ENCODE measurements at places on chromosomes 5 and 9.

DNA sequence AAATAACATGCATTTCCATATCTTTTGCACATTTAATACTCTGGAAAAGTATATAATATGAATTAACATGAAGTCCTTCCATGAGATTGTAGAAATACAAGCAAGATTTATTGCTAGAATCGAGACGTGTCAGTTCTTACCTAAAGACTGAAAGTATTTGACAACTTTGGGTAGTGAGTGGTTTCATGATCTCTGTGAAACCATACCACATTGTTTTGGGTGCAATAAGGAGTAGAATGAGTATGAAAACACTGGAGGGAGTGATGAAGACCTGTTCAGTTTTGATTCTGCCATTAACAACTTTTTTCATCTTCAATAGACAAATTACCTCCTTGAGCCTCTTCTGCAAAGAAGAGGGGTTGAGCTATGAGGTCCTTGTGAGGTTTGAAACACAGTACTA is 133.7 kb downstream of the NUDT12 start:
- no peak for DNase-seq

- DNase-seq = no peak
Observed at GRCh38 chr5:54313311-54314270, 3.2 kb upstream of the ARL15 start.

DNA sequence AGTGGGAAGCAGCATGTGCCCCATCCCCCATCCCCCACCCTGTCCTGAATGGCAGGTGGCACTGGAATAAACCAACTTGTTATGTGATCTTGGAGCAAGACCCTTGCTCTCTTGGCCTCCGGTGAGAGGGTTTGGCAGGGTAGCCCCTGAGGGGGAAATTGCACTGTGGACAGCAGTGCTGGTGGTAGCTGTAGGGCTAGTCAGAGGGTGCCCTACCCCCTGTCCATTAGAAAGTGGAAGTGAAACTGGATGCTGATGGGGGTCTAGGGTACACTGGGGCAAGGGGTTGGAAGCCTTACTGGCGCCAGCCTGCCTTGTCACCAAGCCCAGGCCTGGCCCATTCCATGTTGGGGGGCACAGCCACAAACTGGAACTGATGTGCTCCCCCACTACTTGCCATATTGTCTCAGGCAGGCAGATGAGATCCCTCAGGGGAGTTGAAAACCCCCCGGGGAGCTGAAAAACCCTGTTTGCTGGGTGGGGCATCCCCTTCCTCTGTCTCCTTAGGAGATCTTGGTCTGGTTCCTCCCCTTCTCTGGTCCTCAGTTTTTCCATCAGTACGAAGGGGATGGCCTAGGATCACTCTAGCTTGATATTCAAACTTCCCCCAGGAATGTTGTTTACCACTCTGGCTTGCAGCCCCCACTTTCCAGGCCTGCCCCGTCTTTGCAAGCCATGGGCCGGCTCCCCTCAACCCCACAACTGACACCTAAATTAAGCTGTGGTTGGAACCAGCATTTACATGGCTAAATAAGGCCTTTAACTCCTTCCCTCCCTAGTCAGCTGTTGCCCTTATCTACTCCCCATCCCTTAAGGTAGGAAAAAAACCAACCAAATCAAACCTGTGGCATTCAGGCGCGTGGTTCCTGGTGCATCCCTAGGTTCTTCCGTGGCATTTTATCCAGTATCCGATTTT is 14.4 kb upstream of the SYNPO start:
- no peak for DNase-seq

GRCh38 chr5:148840531-148840930 is 14.1 kb downstream of the ADRB2 start:
- DNase-seq = no peak

DNA sequence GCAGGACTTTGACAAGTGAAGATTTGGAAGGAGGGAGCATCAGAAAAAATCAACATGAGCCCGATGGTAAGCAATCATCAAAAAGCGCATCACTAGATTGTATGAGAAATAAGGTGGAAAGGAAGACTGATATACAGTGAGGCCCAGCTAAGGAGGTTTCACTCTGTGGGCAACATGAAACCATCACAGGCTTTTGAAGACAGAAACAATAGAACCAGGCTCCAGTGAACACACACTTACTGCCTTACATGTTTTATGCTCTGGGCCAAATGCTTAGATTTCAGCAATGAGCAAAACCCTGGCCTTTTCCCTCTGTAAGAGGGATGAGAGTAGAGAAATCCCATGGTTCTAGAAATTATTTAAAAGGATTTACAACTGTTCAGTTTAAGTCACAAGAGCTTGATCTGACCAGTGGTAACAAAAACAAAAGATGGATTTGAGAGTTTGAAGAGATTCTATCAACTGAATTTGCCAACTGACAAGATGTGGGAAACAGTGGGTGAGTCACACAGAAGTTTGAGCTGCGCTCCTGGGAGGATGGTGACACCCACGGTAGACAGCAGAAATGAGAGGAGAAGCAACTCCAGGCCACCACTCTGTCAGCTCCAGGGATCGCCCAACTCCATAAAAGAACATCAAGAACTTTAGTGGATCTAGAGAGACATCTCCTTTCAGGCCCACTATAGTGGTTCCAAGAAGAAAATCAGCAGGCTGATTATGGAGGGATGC is 261.8 kb downstream of the MCTP1 start:
- DNase-seq = no peak

- no peak for DNase-seq
Observed at GRCh38 chr9:108196332-108197007, 659.3 kb downstream of the ACTL7B start.

DNA sequence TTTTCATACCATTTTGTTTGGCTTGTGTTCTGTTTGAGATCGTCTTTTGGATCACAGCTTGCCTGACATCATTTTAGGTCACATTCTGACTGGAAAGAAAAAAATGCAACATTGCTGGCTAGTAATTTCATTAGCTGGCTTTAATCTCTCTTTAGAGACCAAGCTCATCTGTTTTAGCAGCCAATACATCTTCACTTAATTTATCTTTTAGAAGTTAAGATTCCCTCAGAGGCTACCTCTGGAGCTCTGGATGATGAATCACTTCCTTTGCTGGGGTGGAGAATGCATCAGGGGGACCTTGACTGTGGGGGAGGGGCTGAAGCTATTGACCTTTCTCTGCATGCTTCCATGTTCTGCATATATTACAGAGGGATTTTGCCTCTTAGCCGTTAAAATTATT is 181.5 kb upstream of the OTULINL start:
- DNase-seq = no peak

GRCh38 chr9:98356953-98357690 is 101.7 kb upstream of the TBC1D2 start:
- DNase-seq = no peak

Data from NCI-H748 treated with DMSO at 0.1 percent for 48 hours (cell line).